Substantia nigra (tissue), 51 donors: ENCODE measurements at places on chromosomes 2 and 18.
A peak's percentile ranks its signal among the peaks of the same experiment; 100 is the strongest.

DNA sequence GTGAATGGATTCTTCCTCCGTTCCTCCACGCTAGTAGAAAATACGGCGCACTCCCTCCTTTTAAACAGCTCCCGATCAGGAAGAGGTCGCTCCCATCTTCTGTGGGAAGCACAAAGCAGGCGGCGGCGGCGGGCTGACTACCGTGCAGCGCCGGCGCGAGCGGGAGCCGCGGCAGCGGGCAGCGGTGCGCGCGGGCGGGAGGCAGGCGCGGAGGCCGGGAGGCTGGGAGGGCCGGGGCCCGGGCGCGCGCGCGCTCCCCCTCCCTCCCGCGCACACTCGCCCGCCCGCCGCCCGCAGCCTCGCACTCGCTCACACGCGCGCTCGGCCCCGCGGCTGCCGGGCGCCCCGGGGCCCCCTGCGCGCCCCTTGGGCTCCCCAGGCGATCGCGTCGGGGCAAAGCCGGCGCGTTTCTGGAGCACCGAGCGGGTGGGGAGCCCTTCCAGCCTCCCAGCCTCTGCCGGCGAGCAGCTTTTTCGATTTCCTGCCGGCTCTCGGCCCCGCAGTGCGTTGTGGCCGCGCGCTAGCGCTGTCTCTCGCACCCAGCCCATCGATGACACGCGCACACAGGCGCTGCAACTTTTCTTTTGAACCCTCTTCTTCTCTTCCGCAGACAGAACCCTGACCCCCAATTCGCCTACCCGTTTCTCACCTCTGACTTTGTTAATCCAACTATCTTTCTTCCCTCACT, at the start of gene SLC8A1:
Gene SLC8A1, minus strand, starts transcription at position 173 of the 688 bp plus-strand sequence.
- no peak for DNase-seq

GRCh38 chr2:231714639-231715498, 6.5 kb downstream of the PTMA start:
- DNase-seq = peak; percentile 45

GRCh38 chr18:63078471-63078870, 241.1 kb downstream of the BCL2 start:
- DNase-seq = no peak

DNA sequence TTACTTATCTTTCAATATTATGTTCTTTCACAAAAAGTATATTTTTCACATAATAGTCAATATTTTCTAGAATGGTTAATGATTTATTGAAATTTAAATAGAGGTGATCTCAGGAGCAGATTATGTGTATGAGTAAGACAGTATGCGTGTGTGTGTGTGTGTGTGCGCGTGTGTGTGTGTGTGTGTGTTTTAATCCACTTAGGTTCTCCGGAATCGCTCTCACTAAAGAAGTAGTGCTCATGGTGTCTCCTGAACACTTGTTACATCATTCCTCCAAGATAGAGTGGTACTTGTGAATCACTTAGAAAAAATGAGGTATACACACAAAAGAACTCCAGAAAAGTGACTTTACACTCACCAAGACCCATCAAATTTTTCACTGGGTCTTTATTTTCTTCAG, 91.0 kb upstream of the KCNH7 start:
- no peak for DNase-seq

- no peak for DNase-seq
Measured at GRCh38 chr2:119264781-119265692, 41.4 kb downstream of the STEAP3 start.

GRCh38 chr2:100875516-100876230, 55.7 kb downstream of the NPAS2 start:
- DNase-seq = no peak

- DNase-seq = no peak
Measured at GRCh38 chr2:227410191-227410590, 22.4 kb upstream of the SCYGR1 start.

DNA sequence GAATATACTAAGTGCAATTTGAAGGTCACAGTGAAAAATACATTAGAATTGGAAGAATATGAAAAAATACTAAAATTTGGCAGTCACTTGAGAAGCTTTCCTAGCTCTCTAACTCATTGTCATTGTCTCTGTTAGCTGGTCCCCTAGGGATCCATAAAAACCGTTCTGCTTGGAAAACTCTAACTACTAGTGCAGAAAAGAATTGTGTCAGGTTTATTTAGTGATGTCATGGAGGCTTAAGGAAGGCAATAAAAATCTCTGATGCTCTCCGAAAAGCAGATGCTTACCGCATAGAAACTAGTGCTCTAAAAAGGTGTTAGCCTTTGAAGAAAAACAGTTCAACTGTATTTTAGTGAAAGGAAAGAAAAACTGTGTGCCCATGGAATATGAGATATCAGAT, 150.1 kb upstream of the DLGAP1 start:
- no peak for DNase-seq

- DNase-seq = no peak
Measured at GRCh38 chr2:228652366-228652765, 470.9 kb upstream of the SPHKAP start.

DNA sequence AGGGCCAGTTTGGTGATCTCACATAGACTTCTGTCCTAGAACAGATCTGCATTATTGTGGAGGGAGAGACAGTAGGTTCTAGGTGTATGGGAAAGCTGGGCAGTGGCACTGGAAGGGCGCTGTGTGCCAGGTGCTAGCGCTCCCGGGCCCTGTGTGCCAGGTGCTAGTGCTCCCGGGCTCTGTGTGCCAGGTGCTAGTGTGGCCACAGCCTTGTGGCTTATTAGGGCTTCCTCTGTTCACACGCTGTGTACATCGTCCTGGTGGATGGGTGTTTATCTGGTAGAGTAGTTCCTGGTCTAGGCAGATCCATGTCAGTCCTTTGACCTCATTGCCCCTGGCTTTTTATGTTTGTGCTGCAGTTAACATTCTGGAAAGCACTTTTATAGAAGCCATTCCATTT, 263.4 kb downstream of the AGAP1 start:
- no peak for DNase-seq

DNA sequence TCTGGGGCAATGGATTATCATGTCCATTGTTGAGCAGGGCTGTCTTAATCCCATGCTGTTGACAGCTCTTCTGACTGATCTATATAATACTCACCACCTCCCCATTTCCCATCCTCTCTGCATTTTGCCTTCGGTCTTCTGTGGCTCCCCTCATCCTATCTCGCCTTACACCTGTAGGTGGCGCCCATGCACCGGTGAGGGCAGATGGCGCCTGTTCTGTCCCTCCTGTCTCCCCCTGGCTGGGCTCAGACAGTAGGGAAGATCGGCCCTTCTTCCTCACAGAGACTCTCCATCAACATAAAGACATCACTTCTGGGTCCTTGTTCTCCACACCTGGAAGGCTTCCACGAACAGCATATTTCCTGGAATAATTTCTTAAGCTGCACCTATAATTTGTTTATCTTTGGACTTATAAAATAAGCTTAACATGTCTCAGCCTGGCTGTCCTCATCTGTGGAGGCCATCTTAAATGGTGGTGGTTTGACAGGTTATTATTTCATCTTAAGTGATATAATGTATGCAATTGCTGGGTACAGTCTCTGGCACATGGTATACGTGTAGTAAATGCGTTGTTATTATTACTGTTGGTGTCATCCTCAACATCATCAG, 10.9 kb upstream of the CDH20 start:
- DNase-seq = peak; percentile 17

DNA sequence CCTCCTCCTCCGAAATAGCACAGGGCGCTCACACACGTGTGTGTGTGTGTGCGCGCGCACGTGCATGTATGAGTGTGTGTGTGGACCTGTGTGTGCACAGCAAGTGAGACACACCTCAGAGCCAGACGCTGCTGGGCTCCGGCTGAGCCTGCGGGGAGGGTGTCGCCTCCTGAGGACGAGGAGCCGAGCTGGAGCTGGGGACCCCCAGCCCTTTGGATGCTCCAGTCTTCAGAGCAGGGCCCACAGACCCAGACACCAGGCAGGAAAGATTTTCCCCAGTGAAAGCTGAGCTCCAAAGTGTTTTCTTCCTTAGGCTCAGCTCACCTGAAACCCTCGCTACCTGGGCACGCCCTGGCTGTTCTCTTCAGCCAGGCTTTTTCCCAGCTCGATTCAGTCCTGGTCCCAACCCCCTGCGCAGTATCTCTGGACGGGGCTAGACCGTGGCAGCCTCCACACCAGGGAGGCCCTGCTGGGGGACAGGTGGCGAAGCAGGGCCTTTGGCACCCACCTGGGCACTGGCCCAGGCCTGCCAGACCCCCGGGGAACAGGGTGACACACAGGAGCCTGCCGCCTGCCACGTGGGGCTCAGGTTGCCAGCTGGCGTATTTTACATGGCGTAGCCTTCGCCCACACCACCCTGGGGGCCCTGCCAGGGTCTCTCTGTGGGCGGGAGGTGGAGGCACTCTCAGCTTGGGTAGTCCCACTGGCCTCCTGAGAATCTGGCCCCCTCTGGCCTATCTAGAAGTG, 36.2 kb downstream of the PDIA6 start:
- no peak for DNase-seq

DNA sequence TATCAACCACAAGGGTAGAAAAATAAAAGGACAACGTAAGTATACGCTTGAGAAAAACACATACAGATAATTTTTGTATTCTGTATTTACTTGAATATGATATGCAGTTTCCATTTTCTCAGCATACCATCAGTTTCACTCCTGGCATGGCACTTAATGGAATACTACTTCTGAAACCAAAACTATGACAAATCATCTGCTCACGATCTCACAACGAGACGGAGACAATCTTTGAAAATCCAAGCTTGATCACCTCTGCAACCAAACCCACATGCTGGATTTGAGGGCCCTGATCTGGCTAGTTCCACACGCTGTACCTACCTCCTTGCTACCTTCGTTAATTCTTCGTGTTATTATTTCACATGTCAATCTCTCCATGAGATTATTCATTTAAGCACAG, 387.6 kb downstream of the NBAS start:
- no peak for DNase-seq

GRCh38 chr2:11019614-11020013, 107.9 kb downstream of the KCNF1 start:
- DNase-seq = no peak

- DNase-seq = no peak
Measured at GRCh38 chr18:59927246-59927825, 27.5 kb downstream of the PMAIP1 start.

DNA sequence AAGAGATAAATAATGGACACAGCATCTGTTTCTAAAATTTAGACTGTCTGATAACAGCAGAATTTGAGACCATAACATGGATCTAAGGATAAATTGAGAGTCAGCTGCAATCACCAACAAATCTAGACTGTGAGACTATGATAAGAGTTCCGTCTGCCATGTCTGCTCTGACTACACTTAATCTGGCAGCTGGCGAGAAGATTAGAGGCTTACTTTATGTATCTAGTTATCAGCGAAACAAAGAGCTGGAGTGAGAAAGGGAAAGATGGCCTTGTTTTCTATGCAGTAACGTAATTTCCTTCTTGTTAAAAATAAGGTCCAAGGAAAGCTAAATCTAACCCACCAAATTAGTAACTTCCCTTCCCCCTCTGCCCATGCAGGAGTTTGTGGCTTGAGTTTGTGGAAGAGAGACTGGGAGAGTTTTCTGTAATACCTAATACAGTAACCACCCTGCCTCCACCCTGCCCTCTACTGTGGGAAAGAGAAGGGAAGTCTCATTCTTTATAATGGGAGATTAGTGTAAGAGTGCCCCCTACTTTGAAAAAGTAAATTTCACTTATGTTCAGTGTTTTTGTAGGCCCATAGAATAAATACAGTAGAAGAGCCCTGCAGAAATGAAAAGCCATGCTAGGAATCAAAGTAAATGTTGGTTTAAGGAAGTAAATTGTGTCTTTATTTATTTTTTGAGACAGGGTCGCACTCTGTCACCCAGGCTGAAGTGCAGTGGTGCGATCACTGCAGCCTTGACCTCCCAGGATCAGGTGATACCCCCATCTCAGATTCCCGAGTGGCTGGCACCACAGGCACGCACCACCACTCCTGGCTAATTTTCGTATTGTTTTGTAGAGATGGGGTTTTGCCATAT, 27.5 kb downstream of the EML4 start:
- peak; percentile 29 for DNase-seq

DNA sequence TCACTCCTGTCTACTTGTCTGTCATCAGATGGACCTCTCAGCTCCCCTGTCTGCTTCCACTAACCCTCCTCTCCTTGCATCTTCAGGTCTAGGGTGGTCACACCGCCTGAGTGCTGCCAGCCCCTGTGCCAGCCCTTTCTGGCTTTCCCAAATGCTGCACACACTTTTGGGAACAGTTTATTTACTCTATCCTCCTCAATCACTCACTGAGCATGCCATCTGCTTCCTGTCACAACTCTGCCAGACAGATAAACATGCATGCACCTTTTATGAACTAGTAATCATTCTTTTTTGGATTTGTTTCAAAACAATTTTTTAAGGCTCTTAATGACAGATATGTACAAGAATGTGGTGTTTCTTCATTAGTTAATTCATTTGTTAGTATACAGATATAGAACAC, 56.3 kb upstream of the CCDC195 start:
- no peak for DNase-seq

DNA sequence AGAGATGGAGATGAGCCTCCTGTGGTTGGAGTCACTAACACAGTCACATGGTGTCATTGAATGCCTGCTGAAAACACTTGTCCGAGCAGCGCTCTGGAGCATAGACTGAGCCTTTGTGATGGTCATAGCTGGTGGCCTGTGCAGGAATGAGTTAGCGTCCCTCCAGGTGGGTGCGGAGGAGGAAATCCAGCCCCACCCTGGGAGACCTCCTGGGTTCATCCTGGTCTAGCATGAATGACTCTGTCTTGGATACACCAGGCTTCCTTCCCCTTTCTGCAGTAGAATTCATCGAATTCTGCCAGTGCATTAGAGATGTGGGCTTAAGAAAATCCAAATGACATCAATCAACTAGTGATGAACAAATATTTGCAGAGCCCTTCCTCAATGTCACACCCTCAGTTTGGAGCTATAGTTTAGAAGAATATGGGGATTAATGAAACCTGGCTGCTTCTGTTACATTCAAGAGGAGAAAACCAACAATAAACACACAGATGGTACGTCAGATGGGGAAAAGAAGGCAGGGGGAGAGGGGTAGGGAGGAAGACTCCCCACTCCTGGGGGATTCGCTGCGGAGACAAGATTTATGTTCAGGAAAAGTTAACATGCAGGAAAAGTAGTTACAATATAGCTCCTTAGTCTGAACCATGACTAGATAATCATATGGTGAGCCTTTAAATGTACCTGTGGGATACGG, 136.7 kb downstream of the DDX1 start:
- peak; percentile 30 for DNase-seq

GRCh38 chr18:78676622-78677482, 302.8 kb upstream of the SALL3 start:
- DNase-seq = no peak

GRCh38 chr2:222105046-222105445, 193.8 kb downstream of the PAX3 start:
- no peak for DNase-seq

DNA sequence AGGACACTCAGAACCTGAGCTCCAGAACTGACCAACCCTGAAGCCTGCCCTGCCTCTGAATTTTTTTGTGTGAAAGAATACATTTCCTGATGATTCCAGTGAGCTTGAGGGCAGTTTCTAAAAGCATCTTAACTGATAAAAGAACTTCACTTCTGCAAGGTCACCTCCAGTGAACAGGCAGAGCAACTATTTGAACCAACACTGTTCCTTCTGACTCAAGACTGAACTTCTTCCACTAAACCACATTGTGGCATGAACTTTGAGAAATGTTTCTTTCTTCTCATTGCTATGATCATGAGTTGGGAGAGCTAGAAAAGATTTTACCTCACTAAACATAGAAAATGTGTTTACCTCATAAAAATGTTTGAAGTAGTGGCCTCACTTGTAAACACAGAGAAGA, 83.8 kb upstream of the SERTAD2 start:
- DNase-seq = no peak

GRCh38 chr2:152499896-152500735, 165.1 kb downstream of the FMNL2 start:
- DNase-seq = no peak
